Esophagus mucosa (tissue), 1 donor: ENCODE measurements at places on chromosomes 11 and 22. TPM values are rescaled to one million over a fixed set of nuclear protein-coding genes. Genes with fewer than 3 reads are reported as not detected.

The PHOX2A gene
- not detected for total RNA-seq

The FIBIN gene
- 1.2 TPM for total RNA-seq

The PRG2 gene
- not detected for total RNA-seq

The TNNT3 gene
- total RNA-seq: 0.40 TPM

The UBQLNL gene
- total RNA-seq: 0.08 TPM

The SAA1 gene
- total RNA-seq: 56.2 TPM

The CDC45 gene
- 10.0 TPM for total RNA-seq

The OR10A2 gene
- total RNA-seq: not detected

The TEX54 gene
- not detected for total RNA-seq

The AP5B1 gene
- total RNA-seq: 18.2 TPM

The PDE3B gene
- total RNA-seq: 0.44 TPM

The OR5M8 gene
- total RNA-seq: not detected

The TTLL1 gene
- 4.7 TPM for total RNA-seq

The PHF5A gene
- total RNA-seq: 39.2 TPM

The LRRC74B gene
- 0.20 TPM for total RNA-seq

The CD44 gene
- total RNA-seq: 814 TPM

The MRGPRX4 gene
- not detected for total RNA-seq

The OR51B5 gene
- total RNA-seq: not detected

The CLMP gene
- total RNA-seq: 3.7 TPM

The DDTL gene
- 1.7 TPM for total RNA-seq

The MS4A6A gene
- total RNA-seq: 4.9 TPM

The IGSF9B gene
- total RNA-seq: 1.5 TPM

The SCGB2A2 gene
- not detected for total RNA-seq

The PDHX gene
- 19.1 TPM for total RNA-seq

The C11orf91 gene
- 1.1 TPM for total RNA-seq
